ENCODE measurements at places on chromosomes 6 and 20. TPM values are rescaled to one million over a fixed set of nuclear protein-coding genes. Genes with fewer than 3 reads are reported as not detected.

GRCh38 chr6:32375739-32376529 is 4.2 kb upstream of the TSBP1 start:
- DNase-seq = no peak

GRCh38 chr20:10568032-10568431 is 105.8 kb downstream of the JAG1 start:
- peak; percentile 54 for DNase-seq

GRCh38 chr6:7171119-7171518 is 63.4 kb downstream of the RREB1 start:
- peak; percentile 45 for DNase-seq

GRCh38 chr6:41505122-41506049 is 40.8 kb upstream of the FOXP4 start:
- DNase-seq = no peak

GRCh38 chr6:3596766-3597165 is 139.9 kb upstream of the SLC22A23 start:
- DNase-seq = no peak

DNA sequence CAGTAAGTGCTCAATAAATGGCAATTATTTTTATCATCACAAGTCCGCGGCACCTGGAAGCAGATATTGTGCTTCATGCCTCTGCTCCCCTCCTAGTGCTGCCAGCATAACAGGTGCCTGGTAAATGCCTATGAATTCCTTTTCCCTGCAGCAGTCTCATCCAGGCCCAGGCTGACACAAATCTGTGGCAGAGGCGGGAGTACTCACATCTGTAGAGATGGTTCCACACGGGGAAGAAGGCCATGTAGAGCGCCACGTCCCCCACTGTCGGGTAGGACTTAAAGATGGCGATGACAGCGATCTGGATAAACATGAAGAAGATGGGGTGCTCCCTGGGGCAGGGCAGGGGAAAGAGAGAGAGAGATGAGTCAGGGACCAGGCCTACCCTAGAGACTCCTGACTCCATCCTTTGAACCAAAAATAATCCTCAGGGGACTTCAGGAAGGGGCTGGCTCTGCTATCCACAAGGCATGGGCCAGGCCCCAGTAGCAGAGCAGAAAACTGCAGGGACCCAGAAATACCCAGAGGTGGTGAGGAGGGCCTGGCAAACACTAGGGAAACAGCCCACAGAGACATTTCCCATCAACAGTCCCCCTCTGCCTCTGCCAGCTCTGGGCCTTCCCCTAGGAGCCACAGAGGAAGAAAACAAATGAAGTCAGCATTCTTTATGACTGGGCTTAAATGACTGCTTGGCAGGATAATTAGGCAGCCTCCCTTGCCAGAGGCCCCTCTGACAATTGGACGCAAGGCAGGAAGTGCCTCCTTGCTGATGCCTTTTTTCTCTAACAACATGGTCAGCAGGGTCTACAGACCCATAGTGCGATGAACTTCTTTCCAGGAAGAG is 23.0 kb downstream of the MAP1LC3A start:
- DNase-seq = no peak

Gene GHRH
- total RNA-seq = not detected

Gene LSM2
- 90.5 TPM for total RNA-seq

Gene LY6G6F
- total RNA-seq = not detected

Gene ZFP57
- total RNA-seq = not detected

Gene PGC
- total RNA-seq = 225 TPM

Gene LGSN
- total RNA-seq = 0.53 TPM

- peak; percentile 78 for DNase-seq
Measured at GRCh38 chr6:34386316-34387137, 5.9 kb downstream of the NUDT3 start.

DNA sequence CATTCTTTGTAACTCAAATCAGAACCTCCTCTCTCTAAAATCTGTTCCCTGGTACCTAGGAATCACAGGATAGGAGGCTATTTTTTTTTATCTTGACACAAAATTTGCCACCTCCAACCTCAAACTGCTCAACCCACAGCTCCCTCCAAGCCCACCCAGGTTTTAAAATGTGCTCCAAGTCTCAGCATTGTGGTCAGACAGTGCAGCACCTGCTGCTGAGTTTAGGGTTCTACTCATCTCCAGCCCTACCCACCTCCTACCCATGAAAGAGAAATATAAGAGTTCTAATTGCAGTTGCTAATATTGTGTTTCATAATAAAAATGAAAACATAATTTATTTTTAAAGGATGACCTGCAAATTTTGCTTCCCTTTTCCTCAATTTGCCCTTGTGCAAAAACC is 496.5 kb downstream of the MAFB start:
- DNase-seq = no peak

Gene RIPPLY2
- total RNA-seq = not detected

GRCh38 chr6:80789912-80790570 is 683.6 kb downstream of the BCKDHB start:
- no peak for DNase-seq

DNA sequence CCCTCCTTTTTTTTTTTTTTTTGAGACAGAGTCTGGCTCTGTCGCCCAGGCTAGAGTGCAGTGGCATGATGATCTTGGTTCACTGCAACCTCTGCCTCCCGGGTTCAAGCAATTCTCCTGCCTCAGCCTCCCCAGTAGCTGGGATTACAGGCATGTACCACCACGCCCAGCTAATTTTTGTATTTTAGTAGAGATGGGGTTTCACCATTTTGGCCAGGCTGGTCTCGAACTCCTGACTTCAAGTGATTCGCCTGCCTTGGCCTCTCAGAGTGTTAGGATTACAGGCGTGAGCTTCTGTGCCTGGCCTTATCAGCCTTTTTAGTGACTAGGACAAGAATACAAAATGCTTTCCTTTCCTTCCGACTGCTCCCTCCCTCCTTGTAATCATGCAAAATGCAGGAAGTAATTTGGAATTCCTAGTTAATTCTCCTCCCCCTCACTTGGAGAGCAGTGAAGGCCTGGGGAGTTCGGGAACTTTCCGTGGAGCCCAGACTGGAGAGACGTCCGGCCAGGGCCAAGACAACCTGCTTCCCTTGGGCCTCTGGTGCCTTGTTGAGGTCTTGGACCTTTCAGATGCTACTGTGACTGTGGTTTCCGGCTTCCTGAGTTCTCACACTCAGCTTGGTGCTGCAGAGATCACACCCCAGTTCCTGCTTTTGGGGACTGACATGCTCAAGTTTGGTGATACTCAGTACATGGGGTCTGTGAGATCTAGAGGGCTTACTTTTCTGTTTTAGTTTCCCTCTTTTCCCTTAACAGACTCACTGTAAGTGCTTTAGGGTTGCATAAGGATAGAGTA is 3.9 kb upstream of the PHF20 start:
- no peak for DNase-seq

DNA sequence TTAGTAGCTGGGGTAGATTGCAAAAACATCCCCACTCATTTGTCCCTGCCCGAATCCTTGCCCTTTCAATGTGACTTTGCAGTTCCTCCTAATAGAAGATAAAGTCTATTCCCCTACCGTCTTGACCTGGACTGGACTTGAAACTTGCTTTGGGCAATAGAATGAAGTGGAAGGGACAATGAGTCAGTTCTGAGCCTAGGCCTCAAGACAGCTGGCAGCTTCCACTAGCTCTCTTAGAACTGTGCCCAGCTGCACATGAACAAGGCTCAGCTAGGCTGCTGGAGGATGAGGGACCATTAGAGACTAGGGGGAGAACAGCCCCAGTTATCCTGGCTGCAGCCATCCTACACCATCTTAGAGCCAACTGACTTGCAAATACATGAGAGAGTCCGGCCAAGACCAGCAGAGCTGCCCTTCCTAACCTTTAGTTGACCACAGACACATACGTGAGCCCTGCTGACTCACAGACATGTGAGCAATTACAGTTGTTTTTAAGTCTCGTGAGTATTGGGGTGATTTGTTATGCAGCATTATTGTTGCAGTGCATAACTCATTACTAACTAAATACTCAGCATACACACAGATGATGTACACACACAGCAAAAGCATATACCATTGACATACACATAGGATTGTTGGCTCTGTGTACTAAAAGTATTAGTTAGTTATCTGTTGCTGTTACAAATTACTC is 105.5 kb downstream of the DHX35 start:
- DNase-seq = no peak

Gene PRRT1
- 0.64 TPM for total RNA-seq

GRCh38 chr6:121285041-121285440 is 49.2 kb downstream of the TBC1D32 start:
- DNase-seq = no peak

- no peak for DNase-seq
Measured at GRCh38 chr6:13420269-13420668, 67.1 kb downstream of the GFOD1 start.

GRCh38 chr6:42745083-42745639 is 742 bp downstream of the TBCC start:
- DNase-seq = peak; percentile 27

DNA sequence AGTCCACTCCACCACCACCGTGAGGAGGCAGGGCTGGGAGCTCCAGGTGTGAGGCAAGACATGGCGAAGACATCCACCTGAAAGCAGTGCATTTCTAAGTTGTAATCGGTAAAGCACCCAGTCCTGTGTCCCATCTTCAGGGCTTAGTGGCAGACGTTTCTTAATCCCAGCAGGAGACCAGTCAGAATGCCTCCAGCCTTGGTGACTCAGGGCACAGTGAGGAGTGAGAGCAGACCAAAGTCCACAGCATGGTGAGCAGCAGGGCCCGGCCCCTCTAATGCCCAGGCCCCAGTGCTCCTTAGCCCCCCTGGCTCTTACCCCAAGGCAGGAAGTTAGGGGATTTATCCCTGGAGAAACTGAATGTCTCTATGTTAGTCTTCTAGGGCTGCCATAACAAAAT is 183.9 kb downstream of the SYNDIG1 start:
- no peak for DNase-seq

Gene SAMD3
- total RNA-seq = not detected

GRCh38 chr6:128208851-128209580 is 308.2 kb upstream of the THEMIS start:
- peak; percentile 14 for DNase-seq

- no peak for DNase-seq
Measured at GRCh38 chr6:149055195-149055899, 262.2 kb upstream of the TAB2 start.

DNA sequence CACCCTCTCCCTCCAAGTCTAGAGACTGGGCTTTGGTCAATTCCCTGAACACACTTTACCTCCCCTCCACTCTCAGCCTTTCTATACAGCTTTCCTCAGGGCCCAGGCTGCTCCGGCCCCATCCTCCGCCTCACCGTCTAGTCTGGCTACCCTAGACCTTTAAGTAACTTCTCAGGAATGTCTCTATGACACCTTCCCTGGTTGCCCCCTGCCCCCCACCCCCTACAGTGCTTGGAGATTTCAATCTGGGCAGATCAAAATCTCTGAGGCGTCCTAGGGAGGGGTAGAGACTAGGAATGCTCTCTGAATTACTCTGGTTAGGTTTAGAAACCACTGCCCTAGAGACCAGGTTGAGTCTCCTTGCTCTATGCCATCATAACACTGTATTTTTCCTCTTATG is 6.1 kb downstream of the UBE2J1 start:
- DNase-seq = no peak

Gene MMP24
- total RNA-seq = 0.28 TPM

Gene ESR1
- total RNA-seq = not detected

- peak; percentile 35 for DNase-seq
Measured at GRCh38 chr6:63066055-63066704, 145.1 kb upstream of the FKBP1C start.

Gene QKI
- 136 TPM for total RNA-seq

DNA sequence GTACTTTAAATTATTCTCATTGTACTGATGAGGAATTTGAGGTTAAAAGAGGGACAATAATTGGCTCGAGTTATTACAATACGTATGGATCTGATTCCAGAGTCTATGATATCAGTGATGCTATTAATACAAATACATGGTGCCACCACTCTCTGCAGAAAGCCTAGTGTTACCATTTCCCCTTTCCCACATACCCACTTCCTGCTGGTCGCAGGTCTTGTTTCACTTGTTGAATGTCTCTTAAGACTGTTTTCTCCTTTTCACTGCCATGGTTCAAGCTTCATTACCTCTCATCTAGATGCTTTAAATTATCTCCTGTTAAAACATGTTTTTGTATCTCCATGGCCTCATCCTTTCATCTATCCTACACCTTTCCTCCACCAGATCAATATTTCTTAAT is 62.0 kb downstream of the FHL5 start:
- DNase-seq = no peak

DNA sequence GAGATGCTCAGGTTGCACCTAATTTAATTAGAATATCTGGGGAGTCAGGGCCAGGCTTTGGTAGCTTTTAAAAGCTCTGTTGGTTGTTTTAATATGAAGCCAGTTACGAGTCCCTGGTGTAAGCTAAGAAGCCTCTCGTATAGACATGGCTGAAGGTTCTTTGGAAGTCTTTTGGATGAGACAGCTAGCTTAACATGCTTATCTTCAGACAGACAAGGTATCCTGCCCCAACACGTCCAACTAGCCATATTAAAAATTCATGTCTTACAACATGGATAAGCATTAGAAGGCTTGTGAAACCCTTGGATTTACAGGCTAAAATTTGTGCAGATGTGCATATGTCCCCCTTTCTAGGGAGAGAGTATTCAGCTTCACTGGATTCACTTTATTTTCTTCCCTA is 105.7 kb upstream of the KCNK16 start:
- DNase-seq = no peak

DNA sequence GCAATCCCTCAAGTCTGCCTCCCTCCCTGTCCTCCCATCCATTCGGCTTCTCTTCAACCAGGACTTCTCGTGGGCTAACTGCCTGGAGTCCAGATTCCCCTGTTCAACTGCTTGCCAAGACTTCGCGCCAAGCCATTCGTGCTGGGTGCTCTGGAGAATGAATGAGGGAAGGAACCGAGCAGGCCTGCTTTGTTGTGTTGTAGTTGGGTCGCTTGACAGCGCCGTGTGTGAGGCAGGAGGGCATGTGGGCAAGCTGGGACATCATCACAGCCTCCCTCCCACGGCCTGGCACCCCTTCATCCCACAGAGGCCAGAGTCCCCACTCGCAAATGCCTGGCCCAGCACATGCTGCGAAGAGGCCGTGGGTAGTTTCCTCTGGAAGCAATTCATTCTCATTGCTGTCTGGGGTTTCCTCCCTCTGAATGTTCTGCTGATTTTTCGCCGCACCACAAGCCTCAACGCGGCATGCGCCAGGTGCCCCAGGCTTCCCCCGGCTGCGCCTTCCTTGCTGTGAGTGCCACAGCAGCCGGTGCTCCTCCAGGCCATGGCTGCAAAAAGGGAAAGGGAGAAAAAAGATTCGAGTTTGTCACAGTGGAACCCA is 336.0 kb downstream of the QKI start:
- no peak for DNase-seq

Gene CGA
- not detected for total RNA-seq

- DNase-seq = no peak
Measured at GRCh38 chr6:150230164-150230561, 87.3 kb downstream of the PPP1R14C start.

- DNase-seq = no peak
Measured at GRCh38 chr6:70080443-70081070, 214.2 kb downstream of the COL19A1 start.

DNA sequence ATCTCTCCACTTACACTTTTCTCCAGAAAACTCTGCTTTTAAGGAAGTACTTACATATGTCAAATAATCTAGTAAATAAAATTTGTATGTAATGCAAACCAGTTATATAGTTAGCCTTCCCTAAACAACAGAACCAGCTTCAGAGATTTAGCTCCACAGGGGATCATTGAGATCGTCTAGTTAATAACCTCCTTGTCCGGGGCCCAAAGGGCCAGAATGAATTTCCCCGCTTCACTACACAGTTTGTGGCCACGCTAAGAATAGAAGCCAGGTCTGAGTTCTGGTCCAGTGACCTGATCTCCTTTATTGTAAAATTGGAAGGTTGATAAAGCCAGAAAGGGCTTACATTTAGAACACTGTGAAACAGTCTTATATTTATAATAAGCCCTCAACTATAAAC is 245.2 kb downstream of the TPBG start:
- no peak for DNase-seq

Data from HepG2 (cell line).